ENCODE measurements at places on chromosomes 16 and 17.

- DNase-seq = peak; percentile 11
Observed at GRCh38 chr17:67534941-67535340, 157.9 kb downstream of the PITPNC1 start.

DNA sequence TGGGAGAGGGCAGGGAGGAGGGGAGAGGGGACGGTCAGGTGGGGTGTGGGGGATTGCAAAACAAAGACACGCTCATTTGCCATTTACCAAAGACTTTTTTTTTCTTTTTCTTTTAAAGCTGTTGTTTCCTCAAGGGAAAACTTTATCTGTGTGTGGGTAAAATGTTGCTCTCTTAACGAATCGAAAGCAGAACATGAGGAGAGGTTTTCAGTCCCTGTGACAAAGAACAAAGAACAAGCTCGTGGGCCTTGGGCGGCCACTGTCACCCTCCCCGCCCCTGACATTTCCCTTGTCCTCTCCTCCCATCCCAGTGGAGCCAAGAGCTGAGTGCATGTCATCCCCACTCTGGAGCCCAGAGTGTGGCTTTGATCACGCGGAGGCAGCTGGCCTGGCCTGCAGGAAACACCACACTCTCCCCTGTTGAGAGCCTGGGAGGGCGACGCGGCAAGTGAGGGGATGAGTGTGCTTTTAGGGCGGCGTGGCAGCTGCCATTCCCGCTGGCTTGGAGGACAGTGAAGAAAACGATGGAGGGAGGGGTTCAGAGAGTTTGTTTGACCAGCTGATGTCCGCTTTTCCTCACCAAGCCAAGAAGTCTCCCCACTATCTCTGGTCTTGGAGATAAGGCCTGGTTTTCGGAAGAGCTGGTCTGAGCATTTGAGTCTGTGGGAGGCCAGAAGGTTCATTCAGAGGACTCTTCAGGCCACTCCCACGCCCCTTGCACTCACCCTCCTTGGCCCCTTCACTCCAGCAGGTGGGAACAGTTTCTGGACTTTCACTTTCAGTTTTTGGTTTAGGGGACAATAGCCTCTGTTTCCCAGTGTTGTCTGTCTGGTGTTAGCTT lies 11.4 kb downstream of the CCR7 start:
- DNase-seq = peak; percentile 67

DNA sequence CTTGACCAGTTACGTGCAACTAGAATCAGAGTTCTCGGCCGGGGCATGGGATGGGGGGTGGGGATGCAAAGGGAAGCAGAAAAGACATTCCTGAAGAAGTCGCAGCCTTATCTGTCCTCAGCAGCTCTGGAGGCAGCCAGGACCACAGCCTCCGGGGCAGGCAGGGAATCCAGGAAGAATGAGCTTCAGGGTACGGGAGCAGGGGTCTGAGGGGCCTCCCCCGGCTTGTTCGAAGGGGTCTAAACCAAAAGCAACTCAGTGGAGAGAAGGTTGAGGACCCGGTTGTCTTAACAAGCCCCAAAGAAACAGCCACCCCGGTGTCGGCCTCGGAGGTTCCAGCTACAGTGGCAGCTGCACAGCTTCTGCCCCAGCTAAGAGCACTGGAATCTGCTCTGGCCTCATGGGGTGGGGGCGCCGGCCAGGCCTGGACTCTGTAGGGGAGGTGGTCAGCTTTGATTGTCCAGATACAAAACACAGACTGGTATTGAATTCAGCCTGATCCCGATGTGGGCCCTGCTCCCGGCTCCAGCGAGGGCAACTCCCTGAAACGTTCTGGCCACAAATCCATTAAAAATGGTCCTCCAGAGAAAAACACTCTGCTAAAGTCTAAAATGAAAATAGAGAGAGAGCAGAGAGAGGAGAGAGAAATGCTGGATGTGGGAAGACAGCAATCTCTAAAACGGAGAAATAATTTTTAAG lies 7.7 kb downstream of the HOXB4 start:
- no peak for DNase-seq

- no peak for DNase-seq
Observed at GRCh38 chr17:20304961-20305360, 162.4 kb downstream of the LGALS9B start.

DNA sequence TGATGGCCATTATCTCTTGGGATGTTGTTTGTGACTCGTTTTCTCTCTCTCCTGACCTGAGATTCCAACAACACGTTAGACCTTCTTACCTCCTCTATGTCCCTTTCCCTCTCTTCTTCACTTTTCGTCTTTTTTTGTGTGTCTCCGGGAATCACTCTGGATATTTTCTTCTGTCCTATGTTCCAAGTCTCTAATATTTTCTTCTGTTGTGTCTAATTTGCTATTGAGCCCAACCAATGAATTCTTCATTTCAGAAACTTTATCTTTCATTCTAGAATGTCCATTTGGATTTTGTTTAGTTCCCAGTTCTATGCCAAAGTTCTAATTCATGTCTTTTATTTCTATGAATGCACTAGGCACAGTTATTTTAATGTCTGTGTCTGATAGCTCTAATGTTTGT lies 27.1 kb upstream of the PITPNM3 start:
- no peak for DNase-seq

DNA sequence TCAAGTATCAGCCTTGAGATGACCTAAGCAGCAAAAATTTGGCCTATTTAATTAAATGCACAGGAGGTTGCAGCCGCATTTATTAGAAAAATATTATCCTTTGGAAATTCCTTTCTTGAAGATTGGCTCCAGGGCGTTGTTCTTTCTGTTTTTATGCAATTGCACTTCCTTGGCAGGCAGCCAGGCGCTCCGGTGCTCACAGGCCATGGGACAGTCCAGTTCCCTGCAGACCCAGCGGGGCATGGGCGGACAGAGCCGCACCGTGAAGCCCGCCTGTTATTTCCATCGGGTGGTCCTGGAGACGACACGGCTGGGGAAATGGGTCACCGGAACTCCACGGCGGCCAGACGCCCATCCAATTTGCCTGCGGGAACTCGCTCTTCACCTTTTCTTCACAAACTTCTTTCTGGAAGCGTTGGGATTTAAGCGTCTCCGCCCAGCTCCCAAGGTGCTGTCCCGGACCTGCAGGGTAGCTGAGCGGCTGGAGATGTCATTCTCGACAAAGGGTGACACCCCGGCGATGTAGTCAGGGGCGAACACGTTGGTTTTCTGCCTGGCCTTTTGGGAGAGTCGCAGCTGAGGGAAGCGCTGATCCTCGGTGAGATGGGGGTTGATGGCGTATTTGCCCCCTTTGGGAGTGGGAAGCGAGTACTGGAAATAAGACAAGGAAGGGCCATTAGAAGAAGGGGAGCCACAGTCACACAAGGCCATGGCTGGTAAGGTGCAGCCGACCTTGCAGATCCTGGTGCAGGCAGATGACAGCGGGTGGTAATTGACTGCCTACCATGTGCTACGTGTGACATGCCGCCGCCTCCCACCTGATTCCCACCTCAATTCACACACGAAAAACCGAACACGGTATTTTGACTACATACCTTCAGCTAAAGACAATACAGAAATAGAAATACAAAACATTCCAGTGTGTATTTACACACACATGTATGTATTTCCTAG lies 12.5 kb downstream of the NOB1 start:
- DNase-seq = peak; percentile 70

DNA sequence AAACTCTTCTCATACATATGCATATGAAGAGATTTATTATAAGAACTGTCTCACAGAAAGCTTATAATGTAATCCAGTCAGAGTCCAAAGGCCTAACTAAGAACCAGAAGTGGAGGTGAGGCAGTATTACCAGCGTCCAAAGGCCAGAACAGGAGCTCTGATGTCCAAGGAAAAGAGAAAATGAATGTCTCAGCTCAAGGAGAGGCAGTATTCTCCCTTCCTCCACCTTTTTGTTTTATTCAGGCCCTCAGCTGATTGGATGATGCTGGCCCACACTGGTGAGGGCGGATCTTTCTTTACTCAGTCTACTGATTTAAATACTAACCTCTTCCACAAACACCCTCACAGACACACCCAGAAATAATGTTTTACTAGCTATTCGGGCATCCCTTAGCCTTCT lies 43.4 kb downstream of the FBXL20 start:
- no peak for DNase-seq

DNA sequence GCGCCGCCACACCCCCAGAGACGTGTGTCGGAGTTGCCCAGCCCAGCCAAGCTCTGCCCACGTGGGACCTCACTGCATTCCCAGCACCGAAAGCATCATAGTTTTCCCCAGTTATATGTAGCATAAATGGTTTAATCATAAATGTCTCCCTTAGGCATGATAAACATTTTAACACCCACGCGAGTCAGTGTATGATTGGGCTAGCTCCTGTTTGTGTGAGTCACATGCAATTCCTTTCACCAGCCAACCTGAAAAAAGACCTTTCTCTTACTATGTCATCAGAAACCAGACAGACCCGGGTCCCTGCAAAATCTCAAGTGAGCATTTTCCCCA lies 9.2 kb downstream of the TAF1C start:
- peak; percentile 42 for DNase-seq

DNA sequence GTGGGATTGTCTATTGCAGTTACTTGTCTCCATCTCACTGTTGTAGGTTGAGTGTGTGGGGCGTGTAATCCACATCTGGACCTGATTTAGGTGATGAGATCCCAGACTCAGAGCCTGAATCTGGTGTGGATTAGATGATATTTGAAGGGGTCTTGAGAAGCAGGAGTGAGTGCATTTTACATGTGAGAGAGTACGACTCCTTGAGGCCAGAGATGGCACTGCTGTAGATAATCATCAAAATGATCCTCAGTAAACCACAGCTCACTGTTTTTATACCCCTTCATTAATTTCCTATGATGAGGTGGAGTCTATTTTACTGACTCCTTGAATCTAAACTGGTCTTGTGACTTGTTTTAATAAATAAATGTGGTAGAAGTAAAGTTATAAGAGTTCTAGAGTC lies 732.5 kb downstream of the KCNJ2 start:
- DNase-seq = no peak

DNA sequence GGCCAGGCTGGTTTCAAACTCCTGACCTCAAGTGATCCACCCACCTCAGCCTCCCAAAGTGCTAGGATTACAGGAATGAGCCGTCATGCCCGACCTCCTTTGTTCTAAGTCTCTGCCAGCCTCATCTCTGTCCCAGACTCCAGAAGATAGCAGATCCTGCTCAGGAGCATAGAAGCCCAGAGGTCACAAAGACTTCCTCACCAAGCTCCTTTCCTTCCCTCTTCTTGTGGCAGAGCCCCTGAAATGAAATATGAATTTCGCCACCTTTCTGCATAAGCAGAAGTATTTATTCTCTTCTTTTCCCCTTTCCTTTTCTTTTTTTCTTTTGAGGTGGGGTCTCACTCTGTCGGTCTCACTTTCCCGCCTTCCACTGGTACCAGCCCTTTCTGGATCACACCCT lies 11.5 kb upstream of the PIPOX start:
- no peak for DNase-seq

DNA sequence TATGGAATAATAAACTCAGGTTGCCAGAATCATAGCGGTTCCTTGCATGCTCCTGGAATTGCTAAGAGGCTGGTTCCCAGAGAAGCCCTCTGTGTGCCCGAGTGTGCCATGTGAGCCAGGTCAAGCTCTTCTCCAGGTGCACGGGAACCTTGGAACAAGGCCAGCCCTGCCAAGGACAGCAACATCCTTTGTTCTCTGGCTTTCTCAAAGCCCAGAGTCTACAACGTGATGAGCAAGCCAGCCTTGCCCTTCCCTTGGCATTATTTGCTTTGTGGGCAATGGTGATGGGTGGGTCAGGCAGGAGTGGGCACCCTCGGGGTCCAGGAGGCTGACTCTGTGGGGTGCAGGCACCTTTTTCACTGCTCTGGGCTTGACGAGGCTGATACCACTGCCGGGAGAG lies 14.2 kb upstream of the SEC14L1 start:
- DNase-seq = no peak

- DNase-seq = no peak
Observed at GRCh38 chr17:73738751-73739575, 94.7 kb upstream of the SDK2 start.

- peak; percentile 64 for DNase-seq
Observed at GRCh38 chr17:59004338-59005111, 102.2 kb downstream of the TRIM37 start.
